Stimulated activated CD4-positive, alpha-beta T cell treated with anti-CD3 and anti-CD28 coated beads, TNF-alpha, amount 100 ng/mL, for 24 hours (primary cell): ENCODE measurements at places on chromosomes 6 and 20.

DNA sequence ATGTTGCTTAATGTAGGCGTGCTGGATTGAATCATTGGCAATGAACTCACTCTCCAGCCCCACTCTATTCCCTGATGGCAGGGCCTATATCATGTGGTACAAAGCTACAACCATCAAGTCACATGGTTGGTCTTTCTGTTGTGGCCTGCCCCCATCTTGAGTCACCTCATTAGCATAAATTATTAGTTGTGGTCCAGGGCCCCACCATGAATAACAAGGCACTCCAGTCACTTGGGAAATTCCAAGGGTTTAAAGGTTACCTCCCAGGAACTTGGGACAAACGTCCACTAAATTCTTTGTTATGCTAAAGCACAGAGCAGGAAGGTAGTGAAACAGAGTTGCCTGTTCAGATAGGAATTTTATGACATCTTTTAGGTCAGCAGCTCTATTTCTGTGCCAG lies 193.7 kb downstream of the SLC35F1 start:
- DNase-seq, result no peak

GRCh38 chr6:129906515-129907077 lies 45.5 kb upstream of the TMEM244 start:
- DNase-seq, result no peak

DNA sequence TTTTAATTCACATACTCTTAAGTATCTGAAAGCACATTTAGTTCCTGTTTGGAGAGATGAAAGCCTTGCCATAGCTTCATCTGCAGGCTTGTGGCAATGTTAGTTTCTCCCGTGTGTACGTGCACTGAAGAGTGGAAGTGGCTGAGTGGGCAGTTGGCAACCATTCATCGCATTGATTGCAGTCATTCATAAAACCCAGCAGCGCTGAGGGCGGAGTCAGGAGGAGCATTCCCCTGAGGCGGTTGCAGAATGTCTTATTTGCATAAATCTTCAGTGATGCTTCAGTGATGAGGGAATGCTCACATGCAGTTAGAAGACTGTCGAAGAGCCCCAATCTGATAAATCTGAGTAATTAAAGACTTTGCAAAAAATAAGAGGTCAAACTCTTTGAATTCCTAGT lies 79.1 kb downstream of the RIMS1 start:
- no peak for DNase-seq

GRCh38 chr20:51326201-51326819 lies 216.2 kb downstream of the NFATC2 start:
- no peak for DNase-seq

- DNase-seq, result no peak
Observed at GRCh38 chr6:132748446-132748845, 9.3 kb downstream of the VNN2 start.

- no peak for DNase-seq
Observed at GRCh38 chr20:18032977-18033892, 24.5 kb downstream of the OVOL2 start.

DNA sequence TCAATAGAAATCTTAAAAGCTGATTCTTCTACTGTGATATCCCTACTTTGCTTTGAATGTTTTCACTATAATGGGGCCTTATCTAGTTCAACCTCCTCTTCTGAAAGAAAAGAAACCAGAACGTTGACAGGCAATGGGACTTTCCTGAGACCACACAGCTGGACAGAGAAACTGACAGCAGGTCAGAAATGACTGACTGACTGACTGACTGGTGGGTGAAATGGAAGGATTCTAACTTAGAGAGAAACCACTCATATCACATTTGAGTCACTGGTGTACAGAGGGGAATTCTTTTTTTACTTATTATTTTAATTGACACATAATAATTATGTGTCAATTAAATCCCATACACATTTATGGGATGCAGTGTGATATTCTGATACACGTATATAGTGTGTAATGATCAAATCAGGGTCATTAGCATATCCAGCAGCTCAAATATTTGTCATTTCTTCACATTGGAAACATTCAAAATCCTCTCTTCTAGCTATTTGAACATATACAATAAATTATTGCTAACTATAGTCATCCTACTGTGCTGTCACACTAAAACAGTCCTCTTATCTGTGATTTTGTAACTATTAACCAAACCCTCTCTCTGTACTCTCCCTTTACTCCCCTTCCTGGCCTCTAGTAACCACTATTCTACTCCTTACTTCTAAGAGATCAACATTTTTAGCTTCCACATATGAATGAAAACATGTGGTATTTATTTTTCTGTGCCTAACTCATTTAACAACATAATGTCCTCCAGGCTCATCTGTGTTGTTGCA lies 64.8 kb upstream of the NRSN1 start:
- no peak for DNase-seq

DNA sequence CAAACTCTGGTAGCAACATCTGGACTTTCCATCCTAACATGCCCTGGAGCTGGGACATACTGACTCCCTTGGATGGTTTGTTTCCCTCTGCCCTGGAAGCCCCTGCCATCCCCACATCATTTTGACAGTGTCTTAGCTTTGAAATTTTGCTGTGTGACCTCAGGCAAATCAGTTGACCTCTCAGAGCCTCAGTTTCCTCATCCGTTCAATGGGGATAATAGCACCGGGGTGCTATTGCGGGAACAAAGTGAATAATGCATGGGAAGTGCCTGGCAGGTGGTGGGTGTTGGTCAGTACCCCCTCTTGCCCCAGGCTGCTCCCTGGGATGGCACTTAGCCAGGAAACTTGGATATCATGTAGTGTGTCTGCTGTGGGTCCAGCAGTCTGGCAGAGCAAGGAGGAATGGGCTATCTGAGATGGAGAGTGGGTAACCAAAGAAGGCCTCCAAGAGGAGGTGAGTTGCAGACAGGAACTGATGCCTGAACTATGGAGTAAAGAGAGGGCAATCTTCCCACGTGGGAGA lies 88.6 kb downstream of the MRPL14 start:
- no peak for DNase-seq

DNA sequence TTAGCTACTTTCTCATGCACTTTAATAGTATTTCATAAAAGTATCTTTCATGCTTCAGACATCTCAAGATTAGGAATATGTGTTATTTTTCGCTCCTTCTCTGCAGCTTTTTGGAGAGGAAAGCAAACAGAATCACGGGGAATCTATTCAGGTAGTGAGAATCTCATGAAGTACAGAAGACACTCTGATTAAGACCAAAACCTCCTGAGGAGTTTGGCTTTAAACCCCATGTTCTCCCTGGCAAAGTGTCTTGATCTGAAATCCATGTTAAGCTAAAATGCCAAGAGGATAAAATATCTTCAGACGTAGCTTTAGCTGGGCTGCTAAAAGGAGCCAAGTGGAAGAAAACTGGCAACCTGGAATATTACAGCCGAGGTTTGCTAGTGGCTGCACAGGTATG lies 149.3 kb downstream of the LRRC1 start:
- no peak for DNase-seq

GRCh38 chr20:6746901-6747609 lies 20.4 kb upstream of the BMP2 start:
- DNase-seq, result no peak
